ENCODE measurements at places on chromosomes 3 and 15. TPM values are rescaled to one million over a fixed set of nuclear protein-coding genes. Genes with fewer than 3 reads are reported as not detected.

HTR3E gene
- not detected for total RNA-seq

KIF15 gene
- 31.8 TPM for total RNA-seq

DNA sequence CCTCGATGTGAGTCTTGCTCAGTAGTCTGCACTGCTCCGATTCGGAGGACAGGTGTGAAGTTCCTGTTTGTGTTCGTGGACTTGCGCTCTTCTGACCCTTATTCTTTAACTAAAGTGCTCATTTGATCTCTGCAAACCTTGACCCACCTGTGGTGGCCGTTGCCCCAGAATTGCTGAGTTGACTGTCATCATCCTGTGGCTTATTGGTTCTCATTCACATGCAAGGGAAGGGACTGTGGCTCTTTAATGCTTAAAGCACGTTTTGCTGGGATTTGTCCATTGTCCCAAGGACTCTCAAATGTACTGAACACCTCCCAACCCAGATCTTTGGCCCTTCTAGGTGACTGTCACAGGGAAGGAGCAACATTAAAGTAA lies 13.4 kb downstream of the SYNM start:
- H3K27me3 ChIP-seq = no peaks in the 10 kb centered on the region
- DNase-seq = no peak
- H3K4me3 ChIP-seq = no peak overlapping the region
- peaks cover 10% of the 10 kb centered on the region for H3K4me1 ChIP-seq

DNA sequence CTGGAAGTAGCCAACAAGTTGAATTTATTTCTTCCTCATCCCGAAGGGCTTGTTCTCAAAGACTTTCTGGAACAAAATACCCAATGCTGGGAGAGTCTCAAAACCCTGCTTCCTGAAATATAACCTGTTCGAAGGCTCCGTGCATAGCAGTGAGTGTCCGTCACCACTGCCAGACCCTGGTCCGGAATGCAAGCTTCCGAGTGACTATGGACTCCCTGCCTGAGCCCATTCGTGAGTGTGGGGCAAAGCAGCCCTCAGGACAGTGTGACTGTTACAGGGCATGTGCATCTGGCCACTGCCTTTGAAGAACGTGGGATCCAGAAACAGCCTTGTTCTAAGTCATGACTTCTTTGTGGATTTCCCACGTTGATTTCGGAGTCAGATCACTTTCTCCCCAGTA lies 214.5 kb upstream of the IGF1R start:
- H3K4me3 ChIP-seq = no peak overlapping the region
- H3K4me1 ChIP-seq = no peaks in the 10 kb centered on the region
- DNase-seq = no peak
- H3K27ac ChIP-seq = no peak overlapping the region

DNA sequence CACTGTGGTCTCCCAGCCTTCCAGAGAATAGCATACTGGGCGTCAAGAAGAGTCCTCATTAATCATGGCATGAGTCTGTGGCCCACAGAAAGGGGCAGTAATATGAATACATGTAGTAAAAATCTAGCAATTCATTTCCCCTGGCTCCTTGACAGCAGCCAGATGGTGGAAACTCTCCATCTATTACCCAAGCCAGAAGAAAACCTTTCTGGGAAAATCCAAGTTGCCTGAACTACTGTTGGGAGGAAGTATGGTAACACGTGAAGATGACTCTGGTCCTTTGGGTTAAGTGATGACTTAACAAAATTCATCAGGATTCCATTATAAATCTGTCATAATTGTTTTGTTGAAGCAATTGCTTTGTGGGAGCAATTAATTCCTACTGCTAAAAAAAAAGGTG lies 530.5 kb downstream of the FHIT start:
- DNase-seq = no peak
- no peaks in the 10 kb centered on the region for H3K27me3 ChIP-seq
- H3K27ac ChIP-seq = no peak overlapping the region

AADACL2 gene
- total RNA-seq = not detected

TMCC1 gene
- 6.2 TPM for total RNA-seq

DNA sequence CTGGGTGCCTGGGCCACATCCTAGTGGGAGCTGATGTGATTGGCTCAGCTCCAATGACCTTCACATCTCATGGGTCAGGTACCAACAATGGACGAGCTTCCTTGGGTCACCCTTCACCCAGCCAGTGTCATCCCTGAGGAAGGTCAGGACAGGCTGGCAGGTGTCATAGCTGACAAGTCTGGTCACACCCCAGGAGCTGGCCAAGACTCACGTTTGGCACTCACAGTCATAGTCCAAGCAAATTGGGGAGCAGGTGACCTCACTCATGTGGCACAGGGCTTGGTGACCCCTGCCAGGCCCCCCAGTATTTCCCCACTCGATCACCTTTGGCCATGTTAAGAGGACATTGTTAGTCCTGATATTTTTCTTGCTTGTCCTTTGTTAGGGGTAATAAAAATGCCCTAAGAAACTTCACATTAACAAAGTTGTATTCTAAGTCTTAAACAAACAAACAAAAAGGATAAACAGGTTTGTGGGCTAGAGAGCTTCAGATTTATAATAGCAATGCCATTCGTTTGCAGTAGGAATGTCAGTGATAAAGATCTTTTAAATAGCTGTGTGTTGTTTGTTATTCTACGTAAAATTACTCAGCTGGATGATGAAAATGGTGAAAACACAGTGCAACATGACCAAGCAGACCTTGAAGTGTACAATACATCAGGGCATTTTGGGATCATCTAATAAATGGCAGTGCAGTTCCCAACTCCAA lies 79.5 kb upstream of the POMGNT2 start:
- no peak overlapping the region for H3K4me3 ChIP-seq
- peaks cover 52% of the 10 kb centered on the region for H3K4me1 ChIP-seq

GRCh38 chr15:56053046-56053400 lies 59.6 kb upstream of the NEDD4 start:
- no peak overlapping the region for H3K4me3 ChIP-seq
- H3K36me3 ChIP-seq = no peaks in the 10 kb centered on the region
- no peak for DNase-seq
- no peaks in the 10 kb centered on the region for H3K27me3 ChIP-seq
- H3K4me1 ChIP-seq = no peaks in the 10 kb centered on the region
- H3K27ac ChIP-seq = no peak overlapping the region

SLCO2A1 gene
- not detected for total RNA-seq

LCTL gene
- total RNA-seq = not detected

GRCh38 chr15:39188930-39189329 lies 391.9 kb upstream of the THBS1 start:
- DNase-seq = peak; percentile 97
- no peaks in the 10 kb centered on the region for H3K36me3 ChIP-seq
- H3K4me1 ChIP-seq = peaks cover 75% of the 10 kb centered on the region
- no peaks in the 10 kb centered on the region for H3K27me3 ChIP-seq
- H3K27ac ChIP-seq = peak overlapping the region; percentile 89
- no peak overlapping the region for H3K4me3 ChIP-seq

- H3K27me3 ChIP-seq = no peaks in the 10 kb centered on the region
- H3K4me3 ChIP-seq = no peak overlapping the region
- no peak overlapping the region for H3K27ac ChIP-seq
- H3K36me3 ChIP-seq = no peaks in the 10 kb centered on the region
- DNase-seq = no peak
These were observed 7.1 kb downstream of the WDR72 start for GRCh38 chr15:53752406-53752805.

GRCh38 chr3:18643281-18643680 lies 218.1 kb upstream of the SATB1 start:
- DNase-seq = no peak
- H3K4me3 ChIP-seq = no peak overlapping the region
- no peak overlapping the region for H3K27ac ChIP-seq
- no peaks in the 10 kb centered on the region for H3K27me3 ChIP-seq
- 0 out of 2 replicates have a peak, but pooled peaks cover 6% of the 10 kb centered on the region for H3K4me1 ChIP-seq

DNA sequence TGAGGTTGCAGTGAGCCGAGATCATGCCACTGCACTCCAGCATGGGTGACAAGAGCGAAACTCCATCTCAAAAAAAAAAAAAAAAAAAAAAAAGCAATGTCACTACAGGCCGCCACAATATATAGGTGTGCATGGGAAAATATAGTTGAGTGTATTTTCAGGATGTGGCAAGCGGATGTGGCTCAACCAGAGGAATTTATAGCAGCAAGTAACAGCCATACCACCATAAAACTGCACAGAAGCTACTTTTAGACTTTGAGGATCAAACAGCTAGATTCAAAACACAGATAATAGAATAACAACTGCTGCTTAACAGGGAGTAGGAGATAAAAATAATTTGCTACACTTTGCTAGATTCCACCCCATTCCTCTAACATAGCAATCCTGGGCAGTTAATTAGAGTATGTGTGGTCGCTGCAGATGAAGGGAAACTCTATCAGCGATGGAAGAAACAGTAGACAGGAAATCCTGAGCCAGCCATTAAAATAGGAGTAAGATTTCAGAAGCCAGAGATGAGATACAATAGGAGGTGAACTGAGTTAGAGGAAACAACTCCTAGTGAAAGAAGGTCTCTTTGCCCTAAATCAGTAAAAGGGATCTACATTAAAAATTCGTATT lies 318.7 kb upstream of the STT3B start:
- no peaks in the 10 kb centered on the region for H3K36me3 ChIP-seq
- H3K4me3 ChIP-seq = no peak overlapping the region
- no peaks in the 10 kb centered on the region for H3K27me3 ChIP-seq
- peak overlapping the region; percentile 11 for H3K27ac ChIP-seq

DNA sequence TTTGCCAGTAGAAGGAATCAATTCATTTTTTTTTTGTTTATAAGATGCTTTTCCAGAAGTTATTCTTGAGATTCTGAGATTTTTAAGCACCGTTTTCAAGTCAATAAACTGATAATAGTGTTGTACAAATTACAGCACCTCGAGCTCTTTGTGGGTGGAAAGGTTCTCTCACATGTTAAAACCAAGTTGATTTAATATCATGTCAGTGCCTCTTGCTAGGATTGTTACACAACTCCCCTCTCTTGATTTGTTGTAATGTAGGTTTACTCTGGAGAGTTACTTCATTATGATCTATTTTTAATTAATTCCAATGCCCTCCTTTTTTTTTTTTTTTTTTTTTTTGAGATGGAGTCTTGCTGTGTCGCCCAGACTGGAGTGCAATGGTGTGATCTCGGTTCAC lies 25.8 kb upstream of the UBXN7 start:
- H3K4me3 ChIP-seq = no peak overlapping the region
- no peaks in the 10 kb centered on the region for H3K4me1 ChIP-seq
- H3K27ac ChIP-seq = no peak overlapping the region
- no peak for DNase-seq

DNA sequence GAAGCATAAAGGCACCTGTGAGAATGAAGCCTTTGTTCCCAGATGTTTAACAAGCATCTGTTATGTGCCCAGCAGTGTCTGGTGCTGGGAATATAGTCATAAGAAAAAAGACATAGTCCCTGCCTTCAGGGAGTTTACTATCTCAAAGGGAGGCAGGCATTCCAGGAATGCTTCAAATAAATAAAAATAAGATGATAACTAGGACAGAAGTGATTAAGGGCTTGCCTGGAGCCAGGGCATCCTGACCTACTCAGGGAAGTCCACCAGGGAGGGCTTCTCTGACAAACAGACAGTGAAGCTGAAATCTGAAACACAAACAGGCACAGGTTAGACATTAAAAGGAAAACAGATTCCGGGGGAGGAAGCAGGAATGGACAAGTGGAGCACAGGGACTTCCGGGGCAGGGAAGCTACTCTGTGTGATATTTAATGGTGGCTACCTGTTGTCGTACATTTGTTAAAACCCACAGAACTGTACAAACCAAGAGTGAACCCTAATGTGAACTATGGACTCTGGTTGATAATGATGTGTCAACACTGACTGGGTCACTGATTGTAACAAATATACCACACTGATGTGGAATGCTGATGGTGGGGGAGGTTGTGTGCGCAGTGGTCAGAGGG lies 53.3 kb downstream of the ITGB5 start:
- H3K4me3 ChIP-seq = no peak overlapping the region
- no peaks in the 10 kb centered on the region for H3K27me3 ChIP-seq
- peak overlapping the region; percentile 53 for H3K27ac ChIP-seq
- no peaks in the 10 kb centered on the region for H3K36me3 ChIP-seq
- DNase-seq = no peak

DUOXA2 gene
- not detected for total RNA-seq

CPNE9 gene
- 0.07 TPM for total RNA-seq

- H3K4me3 ChIP-seq = peak overlapping the region; percentile 97
- H3K27me3 ChIP-seq = no peaks in the 10 kb centered on the region
- H3K27ac ChIP-seq = no peak overlapping the region
- H3K4me1 ChIP-seq = peaks cover 20% of the 10 kb centered on the region
- DNase-seq = peak; percentile 35
These were observed 2.1 kb downstream of the OPA1 start for GRCh38 chr3:193594946-193595689.

DNA sequence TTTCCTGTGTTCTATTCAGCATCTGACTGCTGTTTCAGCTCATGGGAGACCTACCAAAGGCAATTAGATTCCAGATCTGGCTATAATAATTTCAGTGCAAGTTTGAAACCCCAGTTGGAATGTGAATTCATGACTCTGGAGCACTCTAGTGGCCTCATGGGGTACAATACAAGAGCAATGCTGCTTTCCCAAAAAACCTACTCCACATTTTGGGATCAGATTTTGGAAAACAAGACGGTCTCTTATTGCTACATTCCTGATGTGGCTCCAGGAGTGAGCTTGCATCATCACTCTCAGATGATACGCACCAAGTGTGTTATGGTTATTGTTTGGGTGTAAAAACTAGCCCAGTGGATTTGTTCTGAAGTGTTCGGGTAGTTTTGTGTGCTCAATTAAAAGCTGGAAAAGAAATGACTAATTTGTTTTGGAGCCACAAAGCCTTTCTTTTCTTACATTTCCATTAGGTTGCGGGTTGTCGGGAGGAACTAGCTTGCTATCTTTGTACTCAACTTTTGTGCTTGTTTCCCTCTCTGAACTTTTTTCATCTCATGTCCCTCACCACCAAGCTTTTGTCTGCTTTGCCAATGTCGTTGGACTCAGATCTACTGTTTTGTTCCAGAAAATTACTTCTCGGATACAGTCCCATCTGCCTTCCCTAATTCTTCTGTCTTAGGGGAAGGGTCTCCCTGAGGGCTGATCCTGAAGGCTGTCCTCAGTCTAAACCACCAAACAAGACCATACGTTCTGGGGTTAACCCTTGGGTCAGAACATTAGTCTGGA lies 272.1 kb downstream of the BBX start:
- no peak overlapping the region for H3K27ac ChIP-seq
- peaks cover 2% of the 10 kb centered on the region for H3K36me3 ChIP-seq
- H3K4me3 ChIP-seq = no peak overlapping the region
- H3K27me3 ChIP-seq = no peaks in the 10 kb centered on the region
- DNase-seq = peak; percentile 30

DNA sequence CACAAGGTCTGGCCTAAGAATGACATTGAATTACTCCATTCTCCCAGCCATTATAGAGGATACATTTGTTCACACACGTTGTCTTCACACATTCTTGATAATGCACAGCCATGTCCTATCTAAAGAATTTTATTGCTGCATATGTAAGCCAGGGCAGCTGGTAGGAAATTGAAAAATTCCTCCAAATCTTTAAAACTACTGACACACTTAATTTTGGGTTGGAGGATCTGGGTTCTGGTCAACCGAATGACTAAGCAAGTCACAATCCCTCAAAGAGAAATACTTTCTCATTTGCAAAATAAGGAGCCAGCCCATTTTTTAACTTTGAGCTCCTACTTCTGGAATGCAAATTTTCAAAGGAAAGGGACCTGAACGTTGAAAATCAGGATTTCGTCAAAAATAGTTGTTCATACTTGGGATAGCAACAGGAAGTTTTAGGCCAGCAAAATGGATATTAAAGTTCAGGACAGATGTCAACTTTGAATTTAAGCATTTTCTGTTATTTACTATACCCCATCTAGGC lies 638.3 kb downstream of the NTRK3 start:
- H3K27ac ChIP-seq = no peak overlapping the region
- no peaks in the 10 kb centered on the region for H3K36me3 ChIP-seq
- H3K27me3 ChIP-seq = no peaks in the 10 kb centered on the region
- DNase-seq = no peak
- no peaks in the 10 kb centered on the region for H3K4me1 ChIP-seq
